ENCODE measurements at places on chromosomes 2 and 18. TPM values are rescaled to one million over a fixed set of nuclear protein-coding genes. Genes with fewer than 3 reads are reported as not detected.

DNA sequence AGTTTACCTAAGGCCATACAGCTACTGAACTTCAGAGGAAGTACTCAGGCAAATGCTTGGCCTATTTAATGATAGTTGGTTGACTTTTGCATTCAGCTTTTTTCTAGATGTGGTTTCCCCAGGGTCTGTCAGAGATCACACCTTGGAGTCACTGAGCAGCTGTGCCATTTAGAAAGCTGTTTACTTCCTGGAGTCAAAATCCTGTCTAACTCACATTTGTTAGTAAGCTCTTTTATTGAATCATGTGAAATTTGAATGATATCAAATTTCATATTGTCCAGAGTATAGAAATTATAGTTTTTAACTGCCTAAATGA, 7.6 kb upstream of the TRIB2 start:
- no peak overlapping the region for H3K27ac ChIP-seq
- H3K27me3 ChIP-seq: no peaks in the 10 kb centered on the region
- H3K36me3 ChIP-seq: no peaks in the 10 kb centered on the region
- no peaks in the 10 kb centered on the region for H3K4me1 ChIP-seq
- DNase-seq: no peak

The FOXD4L1 gene
- not detected for total RNA-seq

GRCh38 chr2:21038403-21039073, 5.3 kb downstream of the APOB start:
- no peak overlapping the region for H3K4me3 ChIP-seq
- H3K27me3 ChIP-seq: peaks cover 6% of the 10 kb centered on the region

- H3K4me1 ChIP-seq: no peaks in the 10 kb centered on the region
- no peak overlapping the region for H3K27ac ChIP-seq
- no peaks in the 10 kb centered on the region for H3K27me3 ChIP-seq
- DNase-seq: no peak
- no peaks in the 10 kb centered on the region for H3K36me3 ChIP-seq
Measured at GRCh38 chr2:111695441-111696007, 188.5 kb downstream of the ANAPC1 start.

The CCL20 gene
- not detected for total RNA-seq

GRCh38 chr18:32138332-32138982, 46.8 kb downstream of the RNF138 start:
- no peak overlapping the region for H3K27ac ChIP-seq
- no peaks in the 10 kb centered on the region for H3K27me3 ChIP-seq
- no peak for DNase-seq
- no peak overlapping the region for H3K4me3 ChIP-seq

DNA sequence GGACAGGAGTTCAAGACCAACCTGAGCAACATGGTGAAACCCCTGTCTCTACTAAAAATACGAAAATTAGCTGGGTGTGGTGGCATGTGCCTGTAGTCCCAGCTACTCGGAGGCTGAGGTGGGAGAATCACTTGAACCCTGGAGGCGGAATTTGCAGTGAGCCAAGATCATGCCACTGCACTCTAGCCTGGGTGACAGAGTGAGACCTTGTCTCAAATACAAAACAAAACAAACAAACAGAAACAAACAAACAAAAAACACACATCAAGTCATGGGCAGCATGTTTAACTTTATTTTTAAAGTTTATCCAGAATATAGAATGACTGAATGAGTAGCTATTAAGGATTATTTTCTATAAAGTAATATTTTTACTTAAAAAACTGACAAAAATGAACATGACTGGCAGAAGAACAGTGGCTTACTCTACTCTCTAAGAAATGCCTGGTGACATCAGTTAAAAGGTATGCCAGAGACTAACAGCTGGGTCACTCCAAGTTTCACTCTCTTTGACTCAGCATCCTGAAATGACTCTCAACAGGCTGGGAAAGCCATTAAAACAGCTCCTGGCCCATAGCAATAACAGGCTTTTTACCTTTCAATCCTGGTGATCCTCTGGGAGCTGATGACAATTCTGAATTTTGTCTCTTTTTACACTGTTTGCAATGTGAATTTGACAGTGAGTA, 281.6 kb upstream of the STON1 start:
- H3K4me1 ChIP-seq: peaks cover 24% of the 10 kb centered on the region
- H3K27me3 ChIP-seq: no peaks in the 10 kb centered on the region
- no peak for DNase-seq
- peak overlapping the region; percentile 46 for H3K27ac ChIP-seq
- H3K36me3 ChIP-seq: no peaks in the 10 kb centered on the region

DNA sequence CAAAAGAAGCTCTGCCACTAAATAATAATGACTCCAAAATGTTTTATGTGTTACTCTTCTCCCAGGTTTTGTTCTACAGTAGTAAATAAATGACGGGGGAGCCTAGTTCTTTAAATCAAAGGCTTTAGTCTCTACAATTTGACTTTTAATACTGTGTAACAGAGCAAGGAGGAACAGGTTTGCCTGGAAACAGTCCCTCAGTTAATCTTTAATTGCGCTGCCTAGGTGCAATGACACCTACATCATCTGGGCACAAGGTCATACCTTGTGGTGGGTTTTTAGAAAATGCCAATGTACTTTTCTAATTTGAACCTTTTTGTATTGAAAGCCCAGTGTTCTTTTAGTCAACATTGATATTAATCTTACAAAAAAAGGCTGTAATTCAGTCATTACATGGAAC, 287.3 kb upstream of the SETBP1 start:
- H3K4me1 ChIP-seq: no peaks in the 10 kb centered on the region
- no peaks in the 10 kb centered on the region for H3K27me3 ChIP-seq
- no peak overlapping the region for H3K4me3 ChIP-seq
- no peak overlapping the region for H3K27ac ChIP-seq

DNA sequence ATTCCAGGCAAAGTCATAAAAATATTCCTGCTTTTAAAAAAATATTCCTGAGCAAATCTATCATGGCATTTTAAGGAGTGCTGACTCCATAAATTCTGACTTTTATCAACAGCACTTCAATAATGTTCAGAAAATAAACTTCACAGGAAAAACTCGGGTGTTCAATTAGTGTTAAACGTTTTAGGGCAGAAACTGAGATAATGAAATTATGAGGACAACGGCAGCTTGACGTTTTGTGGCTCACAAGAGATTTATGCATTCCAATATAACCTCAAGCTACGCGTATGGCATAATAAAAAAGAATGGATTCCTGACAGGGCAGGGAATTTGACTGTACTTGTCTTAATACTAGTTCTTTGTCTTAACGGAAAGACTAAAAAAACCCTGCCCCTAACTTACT, 133.2 kb downstream of the ICOS start:
- no peak for DNase-seq
- H3K4me1 ChIP-seq: no peaks in the 10 kb centered on the region
- H3K36me3 ChIP-seq: no peaks in the 10 kb centered on the region
- peaks cover 2% of the 10 kb centered on the region for H3K27me3 ChIP-seq
- no peak overlapping the region for H3K27ac ChIP-seq

DNA sequence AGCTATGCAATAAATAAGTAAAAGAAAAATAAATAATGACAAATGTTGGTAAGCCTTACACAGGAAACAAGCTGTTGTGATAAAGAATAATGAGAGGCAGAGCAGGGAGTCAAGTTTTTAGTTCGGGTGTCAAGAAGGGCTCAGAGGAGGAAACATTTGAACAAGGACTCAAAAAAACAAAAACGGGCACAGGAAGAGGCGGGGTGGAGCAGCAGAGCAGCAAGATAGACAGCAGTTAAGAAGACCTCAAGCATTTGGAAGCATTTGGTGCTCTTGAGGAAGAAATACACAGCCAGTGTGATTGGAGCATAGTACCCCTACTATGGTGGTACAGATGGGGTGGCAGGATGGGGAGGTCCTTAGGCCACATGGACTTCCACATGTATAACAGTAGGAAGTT, 2.8 kb downstream of the TMEM169 start:
- no peaks in the 10 kb centered on the region for H3K36me3 ChIP-seq
- no peak overlapping the region for H3K4me3 ChIP-seq
- no peak for DNase-seq
- peaks cover 3% of the 10 kb centered on the region for H3K4me1 ChIP-seq
- H3K27me3 ChIP-seq: no peaks in the 10 kb centered on the region
- no peak overlapping the region for H3K27ac ChIP-seq

GRCh38 chr2:216773072-216773471, 77.7 kb upstream of the IGFBP5 start:
- no peak overlapping the region for H3K4me3 ChIP-seq
- no peaks in the 10 kb centered on the region for H3K27me3 ChIP-seq
- H3K36me3 ChIP-seq: no peaks in the 10 kb centered on the region
- no peak for DNase-seq
- H3K27ac ChIP-seq: no peak overlapping the region

DNA sequence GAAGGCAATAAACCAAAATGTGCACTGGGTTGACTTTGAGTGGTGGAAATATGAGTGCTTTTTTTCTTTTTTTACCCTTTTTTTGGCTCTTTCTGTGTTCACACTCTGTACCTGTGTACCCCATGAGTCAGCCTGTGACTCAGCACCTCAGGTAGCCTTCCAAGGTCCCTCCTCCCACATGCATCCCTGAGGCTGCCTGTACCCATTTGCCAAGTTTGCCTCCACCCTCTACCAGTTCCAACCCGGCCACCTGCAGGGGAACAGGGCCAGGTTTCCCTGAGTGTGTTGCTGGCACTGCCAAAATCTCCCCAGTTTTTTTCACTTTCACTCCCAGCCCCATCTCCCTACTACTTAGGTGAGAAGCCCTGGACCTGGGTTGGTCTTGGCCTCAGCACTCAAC, 14.0 kb downstream of the CXCR1 start:
- H3K4me1 ChIP-seq: no peaks in the 10 kb centered on the region
- DNase-seq: no peak
- H3K4me3 ChIP-seq: no peak overlapping the region
- no peaks in the 10 kb centered on the region for H3K27me3 ChIP-seq
- H3K27ac ChIP-seq: no peak overlapping the region
- no peaks in the 10 kb centered on the region for H3K36me3 ChIP-seq

DNA sequence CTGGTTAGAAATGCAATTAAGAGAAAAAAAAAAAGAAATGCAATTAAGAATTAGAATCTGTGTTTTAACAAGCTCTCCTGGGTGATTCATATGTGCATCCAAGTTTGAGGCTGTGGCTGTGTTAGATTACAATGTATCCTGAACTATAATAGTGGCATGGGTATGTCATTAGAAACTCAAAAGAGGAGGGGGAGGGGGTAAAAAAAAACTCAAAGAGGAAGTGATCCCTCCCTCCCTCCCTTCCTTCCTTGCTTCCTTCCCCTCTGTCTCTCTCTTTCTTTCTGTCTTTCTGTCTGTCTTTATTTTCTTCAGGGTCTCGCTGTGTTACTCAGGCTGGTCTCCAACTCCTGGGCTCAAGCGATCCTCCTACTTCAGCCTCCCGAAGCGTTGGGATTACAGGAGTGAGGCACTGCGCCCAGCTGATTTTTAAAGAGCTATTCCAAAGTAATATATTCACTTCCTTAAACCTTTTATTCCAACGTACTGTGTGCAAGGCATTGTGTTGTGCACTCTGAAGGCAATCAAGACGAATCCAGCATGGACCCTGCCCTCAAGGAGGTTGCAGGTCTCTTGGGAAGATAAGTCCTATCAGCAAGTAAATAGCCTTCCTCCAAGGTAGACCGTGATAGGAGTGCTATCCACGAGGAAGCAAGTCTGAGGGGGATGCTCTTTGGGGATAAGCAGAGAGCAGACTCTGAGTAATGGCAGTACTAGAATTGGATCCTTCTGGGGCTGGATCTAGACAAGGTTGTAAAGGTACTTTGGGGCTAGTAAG, 35.9 kb upstream of the MCFD2 start:
- H3K27ac ChIP-seq: no peak overlapping the region
- H3K4me1 ChIP-seq: peaks cover 17% of the 10 kb centered on the region
- no peaks in the 10 kb centered on the region for H3K36me3 ChIP-seq
- no peak for DNase-seq
- no peaks in the 10 kb centered on the region for H3K27me3 ChIP-seq

DNA sequence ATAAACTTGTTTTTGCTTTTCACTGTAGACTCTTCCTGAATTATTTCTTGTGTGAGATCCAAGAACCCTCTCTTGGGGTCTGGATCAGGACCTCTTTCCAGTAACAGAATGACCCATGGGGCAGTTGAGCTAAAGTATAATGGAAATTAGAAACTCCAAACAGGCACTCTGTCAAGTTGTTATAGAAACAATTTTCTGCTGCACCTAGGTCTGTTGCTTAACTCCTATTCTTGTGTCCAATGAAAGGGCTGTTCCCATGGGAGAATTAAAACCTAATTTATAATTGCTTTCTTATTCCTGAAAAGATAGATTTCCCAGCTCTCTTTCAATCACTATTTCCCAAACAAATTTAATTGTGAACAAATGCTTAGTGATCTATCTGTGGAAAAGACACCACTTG, 1341.3 kb upstream of the PIK3C3 start:
- no peaks in the 10 kb centered on the region for H3K4me1 ChIP-seq
- H3K36me3 ChIP-seq: no peaks in the 10 kb centered on the region
- no peak overlapping the region for H3K27ac ChIP-seq
- no peak overlapping the region for H3K4me3 ChIP-seq

The TTL gene
- total RNA-seq: 16.4 TPM

GRCh38 chr18:8800445-8800844, 95.1 kb downstream of the MTCL1 start:
- no peak overlapping the region for H3K4me3 ChIP-seq
- DNase-seq: no peak
- peak overlapping the region; percentile 88 for H3K27ac ChIP-seq

- DNase-seq: no peak
Measured at GRCh38 chr2:65369574-65369973, 62.8 kb downstream of the SPRED2 start.

- no peak overlapping the region for H3K4me3 ChIP-seq
- no peak for DNase-seq
- no peaks in the 10 kb centered on the region for H3K36me3 ChIP-seq
- H3K27me3 ChIP-seq: no peaks in the 10 kb centered on the region
Measured at GRCh38 chr18:37289423-37289822, 276.2 kb downstream of the CELF4 start.
